Activated CD8-positive, alpha-beta memory T cell treated with anti-CD3 and anti-CD28 coated beads for 1 hour (primary cell): ENCODE measurements at places on chromosomes 7 and 10.

DNA sequence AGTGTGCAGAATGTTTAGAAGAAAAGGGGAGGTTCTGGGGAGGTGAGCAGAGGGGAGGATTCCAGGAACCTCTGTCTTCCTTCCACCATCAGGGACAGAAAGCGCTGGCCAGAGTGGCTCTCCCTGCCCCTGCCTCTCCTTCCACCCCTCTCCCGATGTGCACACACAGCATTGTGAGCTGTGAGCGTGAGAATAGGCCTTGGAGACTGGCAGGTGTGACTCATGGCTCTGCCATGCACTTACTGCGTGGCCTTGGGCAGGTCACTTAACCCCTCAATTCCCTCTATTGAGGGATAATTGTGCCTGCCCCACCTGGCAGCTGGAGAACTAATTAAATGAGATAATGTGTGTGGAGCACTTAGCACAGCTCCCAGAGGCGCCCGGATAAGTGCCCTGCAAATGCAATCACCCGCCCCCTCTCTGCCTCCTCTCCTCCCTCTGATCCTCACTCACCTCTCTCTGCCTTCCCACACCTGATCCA is 115.4 kb downstream of the ZMIZ1 start:
- no peak for DNase-seq

GRCh38 chr10:21217107-21217506 is 308.4 kb downstream of the SKIDA1 start:
- no peak for DNase-seq

GRCh38 chr10:1169186-1169885 is 113.2 kb downstream of the WDR37 start:
- DNase-seq = no peak

GRCh38 chr7:22117222-22117621 is 171.5 kb upstream of the CDCA7L start:
- DNase-seq = no peak

DNA sequence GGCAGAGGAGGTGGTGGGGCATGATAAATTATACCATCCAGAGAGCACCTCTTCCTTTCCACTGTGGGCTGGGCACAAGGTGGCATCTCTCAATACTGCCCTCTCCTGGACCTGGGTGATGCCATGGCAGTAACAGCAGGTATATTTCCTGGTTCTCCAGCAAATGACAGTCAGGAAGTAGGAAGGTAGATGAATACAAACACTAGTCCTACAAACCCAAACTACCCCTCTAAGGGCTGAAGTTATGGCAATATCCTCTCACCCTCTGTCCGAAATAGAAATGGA is 1004.9 kb downstream of the KCNMA1 start:
- no peak for DNase-seq

DNA sequence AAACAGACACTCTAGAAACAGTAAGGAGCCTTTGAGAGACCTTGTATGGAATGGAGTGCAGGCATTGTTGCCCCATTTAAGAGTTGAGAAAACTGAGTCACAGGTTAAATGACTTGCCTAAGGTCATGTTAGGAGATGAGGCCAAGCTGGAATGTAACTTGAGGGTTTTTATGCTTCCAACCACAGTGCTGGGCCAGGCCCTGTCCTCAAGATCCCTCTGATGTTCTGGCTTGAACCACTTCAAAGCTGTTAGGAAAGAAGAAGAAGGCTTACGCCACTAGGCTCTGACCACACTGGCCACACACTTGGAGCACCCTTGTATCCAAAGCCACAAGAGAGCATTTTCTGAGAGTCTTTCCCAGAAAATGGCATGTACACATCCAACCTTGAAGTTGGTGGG is 42.7 kb downstream of the PLAU start:
- DNase-seq = no peak

GRCh38 chr10:125038637-125039036 is 96.7 kb downstream of the ZRANB1 start:
- no peak for DNase-seq

- DNase-seq = no peak
Observed at GRCh38 chr7:91080351-91080750, 183.9 kb upstream of the FZD1 start.

DNA sequence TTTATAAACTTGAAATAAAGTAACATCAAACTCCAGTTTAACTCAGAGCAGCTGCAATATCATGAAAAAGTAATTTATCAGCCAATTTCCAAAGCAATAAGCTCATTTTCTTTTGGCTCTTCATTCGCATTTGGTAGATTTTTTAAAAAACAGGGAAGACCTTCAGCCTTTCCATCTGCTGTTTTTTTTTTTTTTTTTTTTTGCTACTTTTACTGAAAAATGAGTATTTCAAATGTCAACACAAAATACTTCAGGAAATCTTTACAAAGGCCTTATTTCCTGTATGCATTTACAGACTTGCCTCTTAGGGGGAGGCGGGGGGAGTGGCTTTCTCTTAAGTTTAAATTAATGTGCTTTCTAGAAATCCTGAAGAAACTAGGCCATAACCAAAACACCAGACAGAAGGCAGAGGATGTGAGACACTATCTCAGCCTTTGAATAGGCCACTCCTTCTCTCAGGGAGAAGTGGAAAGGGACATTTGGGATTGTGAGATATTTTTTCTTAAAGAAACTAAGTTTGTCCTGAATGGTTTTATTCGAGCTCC is 91.8 kb downstream of the COL28A1 start:
- DNase-seq = no peak

GRCh38 chr10:97948822-97949221 is 81.6 kb downstream of the CRTAC1 start:
- no peak for DNase-seq

- DNase-seq = no peak
Observed at GRCh38 chr10:76031769-76032699, 600.6 kb downstream of the LRMDA start.

DNA sequence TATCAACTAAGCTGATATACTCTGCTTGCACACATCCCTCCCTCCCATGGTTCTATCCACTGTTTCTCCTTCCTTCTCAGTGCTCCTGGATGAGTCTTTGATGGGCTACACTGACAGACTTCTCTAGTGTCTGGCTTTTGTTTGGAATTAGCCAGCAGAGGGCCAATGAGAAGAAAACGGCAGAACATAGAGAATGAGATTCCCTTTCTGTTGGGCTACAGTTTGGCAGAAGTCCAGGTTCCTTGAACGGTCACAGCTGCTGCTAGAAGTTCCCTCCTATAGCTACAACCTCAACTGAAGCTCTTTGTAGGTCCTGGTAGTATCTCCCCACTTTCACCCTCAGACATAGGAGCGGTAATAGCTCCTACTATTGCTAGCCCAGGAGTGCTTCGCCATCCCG is 251.1 kb upstream of the LRRN3 start:
- DNase-seq = no peak

- no peak for DNase-seq
Observed at GRCh38 chr7:151689196-151689971, 169.7 kb upstream of the RHEB start.

DNA sequence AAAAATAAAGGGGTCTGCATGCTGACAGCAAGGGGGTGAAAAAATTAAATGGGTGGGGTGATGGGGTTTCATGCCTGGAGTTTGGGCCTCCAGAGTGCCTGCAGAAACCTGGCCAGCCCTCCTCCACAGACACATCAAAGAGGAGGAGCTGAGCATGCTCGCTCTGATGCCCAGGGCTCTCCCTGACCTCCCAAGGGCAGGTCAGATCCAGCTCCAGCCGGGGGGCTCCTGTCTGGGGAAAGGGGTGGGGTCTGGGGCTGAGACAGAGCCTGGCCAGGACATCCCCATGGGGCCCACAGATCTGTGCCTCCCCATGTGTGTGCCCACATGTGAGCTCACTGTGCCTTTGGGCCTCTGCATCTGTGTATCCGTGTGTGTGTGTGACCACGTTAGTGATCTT is 915 bp upstream of the CALHM1 start:
- no peak for DNase-seq

DNA sequence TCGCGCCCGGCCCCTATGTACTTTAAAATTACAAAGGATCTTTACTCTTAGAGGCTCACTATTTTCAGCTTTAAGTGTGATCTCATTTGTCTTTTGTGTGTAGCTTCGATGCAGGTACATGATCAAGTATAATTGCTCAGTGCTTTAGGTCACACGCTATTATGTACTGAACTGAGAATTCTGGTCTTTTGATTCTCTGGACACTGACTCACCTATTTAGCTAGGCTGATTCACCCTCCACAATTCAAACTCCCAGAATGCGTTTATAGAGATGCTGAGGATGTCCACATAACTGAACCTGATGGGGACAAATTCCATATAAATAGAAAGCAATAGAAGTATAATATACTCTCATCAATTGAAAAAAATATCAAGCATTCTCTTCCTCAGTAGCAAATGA is 57.8 kb downstream of the PRKCQ start:
- DNase-seq = no peak

DNA sequence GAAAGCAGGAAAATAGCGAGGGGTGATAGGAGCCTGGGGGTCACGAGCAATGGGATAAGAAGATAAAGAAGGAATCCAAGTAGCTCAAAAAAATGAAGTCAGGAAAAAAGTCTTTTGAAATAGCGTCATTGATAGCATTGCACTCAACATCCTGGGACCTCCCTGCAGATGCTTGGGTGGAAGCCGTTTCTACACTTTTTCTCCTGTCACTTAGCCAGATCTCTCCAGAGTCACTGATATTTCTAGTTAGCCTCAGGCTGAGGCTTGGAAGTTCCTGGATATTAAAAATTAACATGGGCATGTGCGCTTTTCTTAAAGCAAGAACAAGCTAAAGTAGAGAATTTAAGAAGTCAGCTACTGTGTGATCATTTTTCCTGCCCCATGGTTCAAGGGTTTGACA is 39.5 kb upstream of the CHST15 start:
- DNase-seq = no peak

- no peak for DNase-seq
Observed at GRCh38 chr7:135761751-135762488, 13.3 kb upstream of the FAM180A start.

DNA sequence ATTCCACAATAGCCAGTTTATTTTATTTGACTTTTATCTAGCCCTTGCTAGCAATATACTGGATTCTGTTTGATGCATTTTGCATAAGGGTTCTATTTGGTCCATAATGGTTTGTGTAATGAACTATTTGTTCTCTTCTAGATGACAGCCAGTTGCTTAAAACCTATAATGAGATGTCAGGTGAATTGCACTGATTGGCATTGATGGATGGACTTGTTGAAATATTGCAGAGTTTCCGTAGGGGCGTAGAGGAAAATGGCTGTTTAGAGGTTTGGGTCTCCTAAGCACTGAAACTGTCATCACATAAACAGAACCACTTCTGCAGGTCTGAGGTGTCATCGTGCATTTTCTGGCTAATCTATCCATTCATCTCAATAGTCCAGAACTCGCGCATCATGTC is 124.9 kb upstream of the HDAC9 start:
- no peak for DNase-seq

DNA sequence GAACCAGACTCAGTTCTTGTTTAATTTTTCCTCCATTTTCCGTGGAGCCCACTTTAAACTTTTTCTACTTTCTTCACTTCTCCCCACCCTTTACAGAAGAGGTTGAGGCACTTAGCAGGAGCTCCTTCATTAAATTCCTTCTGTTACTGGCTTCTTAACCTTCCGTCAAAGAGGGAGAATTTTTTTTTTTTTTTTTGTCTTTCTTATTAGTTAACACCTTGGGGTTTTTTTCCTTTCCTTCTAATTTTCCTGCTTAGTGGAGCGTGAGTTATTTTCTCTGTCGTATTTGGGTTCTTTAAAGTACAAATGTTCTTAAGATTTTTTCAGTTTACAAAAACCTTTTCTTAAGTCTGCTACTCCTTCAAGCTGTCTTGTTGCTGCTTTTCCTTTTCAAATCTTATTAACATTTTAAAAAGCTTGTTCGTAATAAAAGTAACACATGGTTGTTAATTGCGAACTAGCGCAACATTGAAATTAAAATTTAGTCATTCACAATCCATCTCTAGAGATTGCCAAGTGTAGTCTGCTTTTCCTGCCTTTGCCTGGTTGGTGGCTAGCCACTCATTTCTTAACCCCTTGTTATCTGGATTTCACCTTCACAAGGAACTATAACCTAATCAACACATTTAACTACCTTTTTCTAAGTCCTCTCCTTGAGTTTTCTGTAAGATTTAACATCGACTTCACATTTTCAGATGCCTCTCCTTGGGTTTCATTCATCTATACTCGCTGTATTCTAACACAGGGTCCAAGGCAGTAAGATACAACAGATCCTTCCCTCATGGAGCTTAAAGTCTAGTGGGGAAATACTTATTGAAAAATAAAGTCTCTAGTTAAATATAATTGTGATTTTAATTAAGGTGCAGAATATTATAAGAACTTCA is 2.0 kb downstream of the BMPR1A start:
- DNase-seq = no peak

GRCh38 chr7:72706521-72706920 is 121.5 kb downstream of the TYW1B start:
- DNase-seq = no peak

- DNase-seq = no peak
Observed at GRCh38 chr10:30762620-30763019, 133.1 kb upstream of the LYZL2 start.

DNA sequence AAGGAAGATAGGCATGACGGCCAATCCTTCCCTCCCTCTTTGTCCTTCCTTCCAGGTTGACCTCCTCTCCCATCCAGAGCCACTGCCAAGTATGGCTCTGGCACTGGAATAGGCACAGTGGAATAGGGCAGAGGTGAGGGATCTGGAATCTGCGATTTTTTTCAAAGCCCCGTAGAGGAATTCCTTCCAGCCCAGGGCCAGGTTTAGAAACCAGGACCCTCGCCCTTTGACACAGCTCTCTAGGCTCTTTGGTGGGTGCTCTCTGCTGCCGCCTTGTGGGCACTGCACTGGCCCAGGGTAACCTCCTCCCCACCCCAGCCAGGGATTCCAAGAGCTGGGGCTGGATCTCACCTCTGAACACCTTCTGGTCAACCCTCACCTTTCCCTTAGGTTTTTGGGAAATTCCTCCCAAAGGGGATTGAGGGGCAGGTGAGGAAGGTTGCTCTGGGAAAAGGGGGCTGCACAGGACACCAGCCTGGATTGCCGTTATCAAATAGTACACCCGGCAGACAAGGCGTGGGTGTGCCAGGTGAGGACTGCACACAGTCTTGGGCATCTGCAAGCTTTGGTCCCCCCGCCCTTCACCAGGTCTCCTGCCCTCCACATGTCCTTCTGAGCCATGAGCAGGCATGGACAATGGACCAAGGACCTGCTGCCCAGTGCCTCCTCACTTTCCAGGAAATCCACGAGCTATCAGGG is 22.8 kb downstream of the C10orf105 start:
- peak; percentile 53 for DNase-seq

GRCh38 chr7:47763063-47763974 is 181.4 kb upstream of the TNS3 start:
- no peak for DNase-seq

GRCh38 chr7:99737726-99738125 is 2.7 kb upstream of the CYP3A7 start:
- DNase-seq = no peak

- no peak for DNase-seq
Observed at GRCh38 chr10:122988501-122988900, 8.3 kb downstream of the PSTK start.
